ELR (cell line): ENCODE measurements at places on chromosomes 5 and 9.

DNA sequence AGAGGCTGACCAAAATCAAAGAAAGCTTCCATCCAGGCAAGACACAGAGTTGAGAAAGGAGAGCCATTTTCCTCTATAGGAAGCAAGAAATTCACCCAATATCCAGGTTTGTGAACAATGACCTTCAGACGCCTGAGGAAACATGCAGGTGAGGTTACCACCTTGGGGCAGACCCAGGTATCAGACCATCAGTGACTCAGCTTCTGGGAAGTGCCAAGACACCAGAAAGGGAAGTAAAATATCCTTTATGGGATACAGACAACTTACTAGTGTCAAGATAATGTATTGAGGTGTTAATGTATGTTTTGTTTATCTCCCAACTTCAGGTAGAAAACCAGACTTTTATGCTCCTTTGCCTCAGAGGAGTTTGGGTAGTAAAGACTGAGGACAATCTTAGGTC, 2.2 kb upstream of the DTWD2 start:
- DNase-seq, result no peak

DNA sequence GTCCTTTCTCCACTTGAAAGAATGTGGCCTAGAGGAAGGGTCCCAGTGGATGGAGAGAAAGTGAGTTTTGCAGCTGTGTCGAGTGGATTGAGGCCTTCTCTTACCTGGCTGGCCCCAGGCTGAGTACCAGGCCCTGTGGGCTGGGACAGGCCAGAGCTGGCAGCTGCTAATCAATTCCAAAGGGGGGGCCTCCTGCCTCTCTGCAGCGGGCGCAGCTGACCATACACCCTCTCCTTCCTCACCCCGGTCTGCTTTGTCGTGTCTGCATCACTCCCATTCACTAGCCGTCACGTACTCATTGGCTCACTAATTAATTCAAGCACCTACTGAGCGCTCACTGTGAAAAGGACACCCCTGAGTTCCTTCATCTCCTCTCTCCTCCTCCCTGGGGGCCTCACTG, 58.4 kb upstream of the PITX1 start:
- no peak for DNase-seq

GRCh38 chr9:130680836-130681768, 12.5 kb upstream of the EXOSC2 start:
- peak; percentile 92 for DNase-seq

DNA sequence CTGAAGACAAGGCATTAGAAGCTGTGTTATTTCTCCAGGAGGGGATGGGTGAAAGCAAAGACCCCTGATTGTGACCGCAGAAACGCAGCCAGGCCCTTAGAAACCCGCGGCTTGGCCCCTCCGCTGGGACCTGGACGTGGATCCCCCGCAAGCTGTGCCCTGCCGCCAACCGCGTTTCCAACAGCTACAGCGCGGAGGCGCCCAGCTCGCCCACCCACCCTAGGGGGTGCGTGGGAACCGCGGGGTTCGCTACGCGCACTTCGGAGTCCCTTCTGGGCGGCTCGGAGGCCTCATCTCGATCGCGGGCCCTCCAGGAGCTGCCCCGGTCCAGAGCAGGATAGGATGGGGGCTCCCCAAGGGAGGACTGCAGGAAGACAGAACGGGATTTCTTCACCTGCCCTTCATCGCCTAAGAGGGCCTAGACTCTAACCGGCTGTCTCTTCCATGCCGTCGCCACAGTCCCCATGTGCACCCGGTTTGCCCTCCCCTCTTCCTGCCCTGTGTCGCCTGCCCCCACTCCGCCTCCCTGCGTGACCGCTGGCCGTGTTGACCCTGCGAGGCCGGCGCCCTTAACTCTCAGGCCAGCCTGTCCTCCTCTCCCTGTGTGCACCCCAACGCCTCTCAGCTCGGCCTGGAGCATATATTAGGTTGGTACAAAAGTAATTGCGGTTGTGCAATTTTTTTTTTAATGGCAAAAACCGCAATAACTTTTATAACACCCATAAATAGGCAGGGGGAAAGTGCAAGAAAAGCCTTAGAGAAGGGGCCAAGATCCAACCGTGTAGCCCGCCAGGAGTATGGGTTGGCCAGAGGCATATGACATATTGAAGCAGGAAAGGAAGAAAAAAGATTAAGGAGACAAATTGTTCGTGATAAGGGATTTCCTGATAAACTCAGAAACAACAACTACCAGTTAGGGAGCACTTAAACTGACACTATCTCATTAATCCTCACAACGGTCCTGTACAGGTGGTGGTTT, 68.1 kb upstream of the FREM1 start:
- no peak for DNase-seq

DNA sequence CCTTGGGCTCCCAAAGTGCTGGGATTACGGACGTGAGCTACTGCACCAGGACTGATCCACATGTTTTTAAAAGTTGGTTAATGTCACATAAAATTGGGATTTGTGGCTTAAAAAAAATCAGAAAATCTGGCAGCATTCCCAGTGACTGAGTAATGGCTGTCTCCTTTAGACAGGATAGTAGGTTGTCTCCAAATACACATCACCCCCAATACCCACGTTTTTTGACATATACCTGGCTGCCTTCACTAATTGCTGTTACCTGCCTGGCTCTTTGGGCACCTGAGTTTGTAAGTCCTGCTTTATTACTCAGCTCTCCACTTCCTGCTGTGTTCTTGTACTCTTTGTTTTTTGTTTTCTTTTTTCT, 84.8 kb downstream of the KDM4C start:
- peak; percentile 51 for DNase-seq

GRCh38 chr5:148699028-148699427, 44.7 kb upstream of the HTR4 start:
- DNase-seq, result no peak
